AG04450 (cell line): ENCODE measurements at places on chromosomes 2 and 18. TPM values are rescaled to one million over a fixed set of nuclear protein-coding genes. Genes with fewer than 3 reads are reported as not detected.
A peak's percentile ranks its signal among the peaks of the same experiment; 100 is the strongest.

DNA sequence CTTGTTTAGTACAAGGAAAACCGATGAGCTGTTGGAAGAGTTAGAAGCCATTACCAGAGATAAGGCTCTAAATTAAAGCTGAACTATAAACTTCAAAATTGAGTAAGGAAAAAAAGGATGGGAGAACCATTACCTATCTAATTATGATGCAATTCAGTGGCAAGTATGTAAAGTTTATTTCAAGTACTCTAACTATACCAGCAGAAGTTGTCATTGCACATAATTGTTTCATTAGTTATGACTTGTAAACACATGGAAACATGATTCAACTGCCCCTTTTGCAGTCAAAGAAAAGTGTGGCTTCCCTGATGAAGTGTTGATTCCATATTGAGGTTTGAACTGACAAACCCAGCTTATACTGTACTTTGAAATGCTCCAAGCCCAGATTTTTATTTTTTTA, 324.1 kb upstream of the KCNJ3 start:
- no peak for DNase-seq

- no peak for DNase-seq
These were observed 59.7 kb downstream of the EXOC6B start for GRCh38 chr2:72765997-72766609.

DNA sequence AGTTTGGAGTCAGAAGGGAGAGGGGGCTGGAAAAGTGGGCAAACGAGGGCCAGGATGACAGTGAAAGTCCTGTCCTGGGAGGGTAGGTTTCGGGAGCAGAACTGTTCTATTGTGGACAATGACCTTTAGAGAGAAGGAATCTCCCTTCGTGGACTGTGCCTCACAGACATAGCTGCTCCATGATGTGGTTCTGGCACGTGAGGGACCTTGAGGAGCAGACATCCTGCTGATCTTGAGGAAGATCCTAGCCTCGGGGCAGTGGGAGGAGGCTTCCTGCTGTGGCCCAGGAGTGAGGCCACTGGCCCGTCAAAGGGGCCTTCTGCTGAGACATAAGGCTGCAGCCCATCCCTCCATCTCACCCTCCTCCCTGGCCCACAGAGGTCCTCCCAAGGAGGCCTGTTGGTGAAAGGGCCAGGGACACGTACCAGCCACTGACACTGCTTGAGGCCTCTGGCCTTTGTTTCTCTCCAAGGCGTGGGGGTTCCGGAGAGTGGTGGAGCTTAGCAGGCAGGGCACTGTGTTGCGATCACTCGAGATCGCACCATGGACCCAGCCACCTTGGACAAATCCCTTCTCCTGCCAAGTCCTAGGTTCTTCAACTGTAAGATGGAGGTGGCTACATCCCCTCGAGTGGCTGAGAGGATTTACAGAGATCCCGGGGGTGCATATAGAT, 167.2 kb downstream of the CELF4 start:
- DNase-seq = no peak

Gene ANKRD29
- 0.12 and 0.15 TPM in 2 replicates for polyA plus RNA-seq

DNA sequence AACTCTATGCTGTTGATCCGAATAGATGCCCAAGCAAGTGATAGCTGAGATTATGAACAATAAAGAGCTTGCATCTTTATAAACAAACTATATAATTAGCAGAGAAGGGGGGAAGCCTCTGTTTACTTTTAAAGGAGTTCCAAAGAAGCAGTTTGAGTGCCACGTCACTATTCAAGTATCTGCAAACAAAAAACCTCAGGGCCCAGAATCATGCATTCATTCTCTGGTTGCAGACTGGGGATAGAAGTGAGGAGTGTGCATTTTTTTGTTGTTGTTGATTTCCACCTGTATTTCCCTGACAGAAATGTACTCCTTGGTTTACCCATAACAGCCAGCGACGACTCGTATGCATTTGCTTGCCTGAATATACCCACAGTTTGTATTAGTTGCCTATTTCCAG, 264.3 kb downstream of the PTGR3 start:
- DNase-seq = no peak

Gene DSC2
- polyA plus RNA-seq = not detected in 2 replicates

GRCh38 chr2:241741016-241741415, 6.6 kb downstream of the D2HGDH start:
- DNase-seq = no peak

GRCh38 chr18:79509536-79509930, 113.8 kb downstream of the NFATC1 start:
- no peak for DNase-seq

GRCh38 chr18:31819106-31819924, 58.6 kb upstream of the SLC25A52 start:
- peak; percentile 1 for DNase-seq

DNA sequence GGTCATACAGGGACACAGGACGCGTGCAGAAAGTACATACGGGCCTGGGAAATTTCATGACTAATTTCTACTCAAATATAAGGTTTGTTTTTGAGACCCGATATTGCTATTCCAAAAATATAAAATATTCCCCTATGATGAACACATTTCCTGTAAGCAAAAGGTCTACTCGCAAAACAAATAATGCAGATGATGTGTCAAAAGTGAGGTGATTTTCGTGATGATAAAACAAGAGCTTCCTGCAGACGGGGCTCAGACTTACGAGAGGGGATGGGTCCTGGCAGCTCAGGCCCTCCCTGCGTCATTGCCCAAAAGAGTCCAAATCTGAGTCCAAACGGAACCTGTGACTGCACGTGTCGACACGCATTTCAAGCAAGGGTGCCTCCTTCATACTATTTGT, 62.7 kb downstream of the MBP start:
- no peak for DNase-seq

DNA sequence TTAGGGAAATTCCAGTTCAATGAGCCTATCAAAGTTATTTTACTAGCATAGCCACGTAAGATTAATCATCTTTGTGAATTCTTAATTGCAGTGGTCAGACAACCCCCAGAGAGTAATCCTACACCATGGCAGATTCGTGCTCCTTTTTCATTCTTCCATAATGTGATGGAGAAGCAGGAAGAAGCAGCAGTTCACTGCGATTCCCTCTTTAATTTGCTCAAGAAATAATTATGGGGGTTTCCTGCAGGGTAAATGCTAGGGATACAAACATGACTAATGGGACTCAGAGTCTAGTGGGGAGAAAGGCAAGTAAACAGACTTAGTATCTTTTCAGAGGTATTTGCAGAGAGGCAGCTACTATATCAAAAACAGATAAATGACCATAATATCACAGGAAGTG, 175.8 kb upstream of the HNRNPA3 start:
- DNase-seq = no peak

DNA sequence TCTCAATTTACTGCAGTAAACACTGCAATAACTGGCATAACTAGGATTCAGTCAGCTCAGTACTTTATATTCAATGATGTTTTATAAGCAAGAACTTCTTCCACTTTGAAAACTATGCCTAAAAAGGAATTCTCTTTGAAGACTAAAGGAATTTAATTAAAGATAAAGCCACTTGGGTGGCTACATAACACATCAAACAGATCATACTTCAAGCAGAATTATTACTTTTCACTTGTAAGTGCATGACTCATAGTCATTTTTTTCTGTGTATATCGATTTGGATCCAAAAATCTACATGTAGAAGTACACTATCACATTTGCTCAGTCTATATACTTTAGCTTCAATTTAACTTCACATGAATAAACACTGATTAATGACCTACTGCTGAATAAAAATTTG, 4.0 kb downstream of the KANSL1L start:
- no peak for DNase-seq

DNA sequence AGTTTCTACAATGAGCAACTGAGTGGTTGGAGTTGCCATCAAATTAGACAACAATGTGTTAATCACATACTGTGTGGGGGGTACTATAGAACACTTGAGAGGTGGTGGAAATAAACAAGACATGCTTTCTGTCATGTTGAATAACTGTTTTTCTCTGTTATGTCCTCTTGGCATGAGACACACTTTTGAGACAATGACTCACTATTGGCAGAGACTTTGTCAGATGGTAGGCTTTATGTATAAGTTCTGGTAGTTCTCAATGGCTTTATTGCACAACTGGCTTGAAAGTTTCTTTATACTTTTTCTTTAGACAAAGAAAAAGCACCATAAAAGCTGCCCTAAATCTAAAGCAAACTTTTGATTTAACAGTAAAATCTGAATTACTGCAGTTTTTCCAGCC, 578.7 kb downstream of the ADCYAP1 start:
- DNase-seq = no peak

DNA sequence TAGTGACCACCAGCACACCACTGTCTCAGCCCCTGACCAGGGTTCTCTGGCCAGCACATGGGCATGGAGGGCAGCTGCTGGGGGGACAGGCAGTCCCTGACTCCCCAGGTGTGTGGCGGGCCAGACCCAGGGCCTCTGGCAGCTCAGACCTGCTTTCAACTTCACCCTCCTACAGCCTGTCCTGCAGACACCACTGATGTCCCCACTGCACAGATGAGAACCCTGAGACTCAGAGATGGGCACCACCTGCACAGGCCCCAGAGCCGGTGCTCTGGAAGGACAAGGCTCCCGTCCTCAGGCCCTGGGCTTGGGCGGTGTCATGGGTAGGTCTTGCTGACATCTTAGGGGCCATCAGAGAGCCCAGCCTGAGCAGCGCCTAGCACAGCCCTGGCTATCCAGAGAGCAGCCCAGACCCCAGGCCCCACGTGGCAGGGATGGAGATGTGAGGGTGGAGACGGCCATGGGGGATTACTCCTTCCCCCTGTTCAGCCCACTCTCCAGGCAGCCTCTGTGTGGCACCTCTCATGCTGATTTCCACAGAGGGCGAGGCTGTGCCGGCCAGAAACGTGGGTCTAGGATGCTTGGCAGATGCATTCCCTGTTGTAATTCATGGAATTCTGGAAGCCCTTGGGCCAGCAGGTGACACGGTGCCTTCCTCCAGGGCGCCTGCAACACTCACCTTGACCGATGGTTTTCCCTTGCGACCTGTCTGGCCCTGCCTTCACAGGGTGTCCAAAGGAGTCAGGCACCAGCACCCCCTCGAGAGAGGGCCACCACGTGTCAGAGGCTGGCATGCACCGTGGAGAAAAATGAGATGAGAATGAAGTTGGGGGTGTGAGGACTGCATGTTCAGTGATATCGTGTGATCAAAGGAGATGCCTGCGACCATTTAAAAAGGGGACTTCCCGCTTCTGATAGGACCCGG, 61.2 kb upstream of the GLI2 start:
- DNase-seq = no peak

Gene PAX8
- polyA plus RNA-seq = 1.2 TPM in 2 replicates

Gene DLGAP1
- 0.09 and 0.17 TPM in 2 replicates for polyA plus RNA-seq

- DNase-seq = no peak
These were observed 80.4 kb downstream of the MC4R start for GRCh38 chr18:60292186-60292585.

DNA sequence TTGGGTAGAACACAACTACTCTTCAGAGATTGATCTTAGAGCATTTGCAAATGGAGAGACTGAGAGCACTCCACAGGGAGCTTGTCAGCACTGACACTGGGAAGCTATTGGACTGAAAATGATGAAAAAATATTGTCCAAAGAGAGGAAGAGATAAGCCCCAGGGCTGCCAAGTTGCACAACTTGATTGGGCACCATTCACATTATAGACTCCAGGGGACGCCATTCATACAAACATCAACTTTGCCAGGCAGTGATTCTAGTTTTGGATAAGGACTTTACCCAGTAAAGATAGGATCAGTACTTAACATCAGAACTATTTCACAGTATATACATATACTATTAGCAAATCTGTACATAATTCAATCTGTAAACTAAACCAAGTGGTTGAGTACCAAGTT, 79.6 kb upstream of the MYCN start:
- DNase-seq = no peak

DNA sequence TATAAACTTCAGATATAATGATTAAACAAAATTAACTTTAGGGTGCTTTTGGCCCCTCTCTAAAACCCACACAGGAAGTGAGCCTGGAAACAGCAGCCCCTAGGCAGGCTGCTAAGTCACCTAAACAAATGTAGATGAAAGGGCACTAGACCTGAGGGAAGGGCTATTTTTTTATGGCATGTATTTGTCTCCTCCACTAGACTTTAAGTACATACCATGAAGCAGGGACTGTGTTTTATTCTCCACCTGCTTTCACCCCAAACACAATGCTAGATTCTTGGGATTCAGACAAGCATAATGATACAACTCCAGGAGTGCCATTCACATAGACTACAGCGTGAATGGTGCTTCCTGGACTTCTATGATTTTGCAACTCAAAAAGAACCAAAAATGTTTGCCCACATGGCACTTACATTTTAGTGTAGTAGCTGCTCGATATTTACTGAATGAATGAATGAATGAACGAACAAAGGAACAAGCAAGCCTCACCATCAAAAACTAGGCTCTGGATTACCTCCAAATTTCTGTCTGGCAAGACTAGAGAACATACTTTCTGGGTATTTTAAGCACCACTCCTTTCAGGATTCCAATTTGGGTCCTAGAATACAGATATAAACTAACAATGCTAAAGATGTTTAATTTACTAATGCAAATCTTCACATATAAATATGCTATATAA, 10.1 kb downstream of the ATAD2B start:
- DNase-seq = no peak

Gene GALNT14
- polyA plus RNA-seq = 0.07 TPM in 1 of 2 replicates, not detected in the other

GRCh38 chr2:201942531-201942930, 91.1 kb upstream of the FZD7 start:
- no peak for DNase-seq

- DNase-seq = no peak
These were observed 81.2 kb downstream of the ARHGAP15 start for GRCh38 chr2:143210446-143210819.
